Fibroblast of skin of abdomen (primary cell): ENCODE measurements at places on chromosomes 1 and 21.

DNA sequence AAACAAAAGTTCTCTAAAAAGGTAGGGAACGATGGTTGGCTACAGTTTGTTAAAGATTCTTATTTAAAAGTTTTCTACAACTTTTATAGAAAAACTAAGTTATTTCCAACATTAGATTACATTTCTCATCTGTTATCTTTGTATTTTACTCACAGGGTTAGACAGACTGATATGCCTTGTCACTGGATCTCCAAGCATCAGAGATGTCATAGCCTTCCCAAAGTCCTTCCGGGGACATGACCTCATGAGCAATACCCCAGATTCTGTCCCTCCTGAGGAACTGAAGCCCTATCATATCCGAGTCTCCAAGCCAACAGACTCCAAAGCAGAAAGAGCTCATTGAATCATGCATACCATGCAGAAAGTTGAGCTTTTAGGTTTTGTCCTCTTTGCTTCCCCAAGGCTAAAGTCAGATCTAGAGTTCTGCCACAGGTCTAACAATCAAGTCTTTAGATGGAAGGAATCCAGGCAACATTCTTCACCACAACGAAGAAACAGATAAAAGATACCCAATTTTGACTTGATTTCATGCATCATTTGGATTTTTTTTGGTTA lies 10.3 kb downstream of the GAS5 start:
- DNase-seq: no peak

DNA sequence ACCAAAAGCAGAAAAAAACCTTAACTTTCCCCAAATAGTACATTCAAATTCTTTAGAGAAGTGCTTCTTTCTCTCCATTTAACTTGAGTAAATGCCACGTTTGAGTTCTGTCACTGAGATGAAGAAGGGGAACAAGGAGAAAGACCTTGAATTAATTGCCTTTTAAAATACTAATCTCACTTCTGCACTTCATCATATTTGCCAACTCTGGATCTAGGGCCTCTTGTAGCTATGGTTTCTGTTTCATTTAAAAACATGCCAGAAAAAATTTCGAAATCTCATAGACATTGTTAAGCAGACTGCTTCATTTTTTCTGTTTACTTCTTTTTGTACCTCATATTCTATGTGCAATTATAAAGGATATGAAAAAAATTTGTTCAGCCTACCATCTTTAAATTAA lies 24.6 kb downstream of the MIXL1 start:
- no peak for DNase-seq

DNA sequence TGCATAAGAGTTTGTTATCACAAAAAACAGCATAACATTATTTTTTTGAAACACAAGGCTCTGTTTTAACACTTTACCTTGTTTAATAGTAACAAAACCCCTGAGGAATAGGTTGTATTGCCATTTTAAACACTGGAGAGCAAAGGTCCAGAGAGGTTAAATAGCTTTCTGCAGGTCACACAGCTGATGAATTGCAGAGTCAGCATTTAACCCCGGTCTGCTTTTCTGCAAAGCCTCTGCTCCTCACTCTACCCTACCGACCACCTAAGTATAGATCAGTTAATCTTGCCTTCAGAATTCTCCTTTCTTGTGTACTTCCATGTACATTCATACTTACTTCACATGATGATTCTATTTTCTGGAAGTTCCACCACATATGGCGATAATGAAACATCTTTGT lies 42.0 kb downstream of the KCNJ15 start:
- no peak for DNase-seq

- DNase-seq: peak; percentile 71
Observed at GRCh38 chr21:26169611-26170470, 729 bp downstream of the APP start.

- DNase-seq: no peak
Observed at GRCh38 chr1:196205882-196206281, 402.4 kb downstream of the KCNT2 start.

DNA sequence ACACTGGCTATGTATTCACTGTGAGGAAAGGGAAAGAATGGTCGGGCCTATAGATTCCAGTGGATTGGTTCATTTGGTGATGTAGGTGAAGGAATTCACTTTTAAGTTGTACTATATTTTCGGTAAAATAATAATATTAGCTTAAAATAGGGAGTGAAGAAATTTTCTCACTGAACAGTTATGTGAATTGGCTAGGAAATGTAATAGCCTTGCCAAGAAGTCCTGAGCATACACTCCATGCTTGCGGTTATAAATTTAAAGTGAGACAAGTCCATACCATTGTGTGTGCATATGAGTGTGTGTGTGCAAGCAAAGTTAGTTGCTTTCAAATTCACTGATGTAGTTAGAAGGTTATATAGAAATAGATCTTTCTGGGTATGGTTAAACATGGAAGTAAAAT lies 1651.0 kb downstream of the NCAM2 start:
- no peak for DNase-seq

DNA sequence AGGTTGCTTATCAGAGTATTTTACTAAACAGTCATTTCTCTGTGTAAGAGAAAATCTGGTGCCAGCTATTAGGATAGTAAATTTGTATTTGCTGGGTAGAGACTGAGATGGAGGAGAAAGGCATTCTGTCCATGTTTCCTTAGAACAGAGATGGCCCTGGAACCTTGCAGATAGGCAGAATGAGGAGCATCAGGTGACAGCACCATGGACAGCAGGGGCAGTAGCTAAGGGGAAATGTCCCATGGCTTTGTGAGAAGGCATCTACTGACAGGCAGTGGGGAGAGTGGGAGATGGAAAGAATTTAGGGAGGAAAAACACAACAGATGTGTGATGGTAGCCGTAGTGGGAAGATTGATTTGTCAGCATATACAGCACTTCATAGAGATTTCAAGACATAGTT lies 105.0 kb downstream of the PRRX1 start:
- DNase-seq: no peak

GRCh38 chr1:52237430-52237829 lies 95.5 kb downstream of the ZFYVE9 start:
- peak; percentile 82 for DNase-seq

GRCh38 chr21:16796776-16797175 lies 716.1 kb upstream of the CXADR start:
- no peak for DNase-seq

GRCh38 chr1:8351693-8352470 lies 34.0 kb downstream of the SLC45A1 start:
- DNase-seq: peak; percentile 16

- DNase-seq: no peak
Observed at GRCh38 chr1:201217146-201217545, 26.5 kb downstream of the IGFN1 start.

GRCh38 chr1:176820391-176821031 lies 344.0 kb downstream of the ASTN1 start:
- DNase-seq: peak; percentile 77

DNA sequence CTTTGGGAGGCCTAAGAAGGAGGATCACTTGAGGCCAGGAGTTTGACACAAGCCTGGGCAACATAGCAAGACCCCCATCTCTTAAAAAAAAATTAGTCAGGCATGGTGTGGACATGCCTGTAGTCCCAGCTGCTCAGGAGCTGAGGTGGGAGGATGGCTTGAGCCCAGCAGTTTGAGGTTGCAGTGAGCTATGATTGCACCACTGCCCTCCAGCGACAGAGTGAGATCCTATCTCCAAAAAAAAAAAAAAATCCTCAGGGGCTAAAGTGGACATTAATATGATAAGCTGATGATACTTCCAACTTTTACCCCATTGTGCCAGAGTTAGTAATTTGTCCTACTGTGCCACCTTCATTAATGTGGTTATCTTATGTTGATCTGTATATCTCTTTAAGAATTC lies 327.8 kb upstream of the FMN2 start:
- DNase-seq: no peak

- DNase-seq: no peak
Observed at GRCh38 chr1:228295201-228295600, 87.4 kb downstream of the OBSCN start.

GRCh38 chr1:25572708-25573590 lies 29.5 kb downstream of the LDLRAP1 start:
- DNase-seq: peak; percentile 43

GRCh38 chr1:116371752-116372151 lies 1.3 kb upstream of the ATP1A1 start:
- no peak for DNase-seq

GRCh38 chr1:26297057-26297790 lies 9.2 kb downstream of the UBXN11 start:
- DNase-seq: no peak

DNA sequence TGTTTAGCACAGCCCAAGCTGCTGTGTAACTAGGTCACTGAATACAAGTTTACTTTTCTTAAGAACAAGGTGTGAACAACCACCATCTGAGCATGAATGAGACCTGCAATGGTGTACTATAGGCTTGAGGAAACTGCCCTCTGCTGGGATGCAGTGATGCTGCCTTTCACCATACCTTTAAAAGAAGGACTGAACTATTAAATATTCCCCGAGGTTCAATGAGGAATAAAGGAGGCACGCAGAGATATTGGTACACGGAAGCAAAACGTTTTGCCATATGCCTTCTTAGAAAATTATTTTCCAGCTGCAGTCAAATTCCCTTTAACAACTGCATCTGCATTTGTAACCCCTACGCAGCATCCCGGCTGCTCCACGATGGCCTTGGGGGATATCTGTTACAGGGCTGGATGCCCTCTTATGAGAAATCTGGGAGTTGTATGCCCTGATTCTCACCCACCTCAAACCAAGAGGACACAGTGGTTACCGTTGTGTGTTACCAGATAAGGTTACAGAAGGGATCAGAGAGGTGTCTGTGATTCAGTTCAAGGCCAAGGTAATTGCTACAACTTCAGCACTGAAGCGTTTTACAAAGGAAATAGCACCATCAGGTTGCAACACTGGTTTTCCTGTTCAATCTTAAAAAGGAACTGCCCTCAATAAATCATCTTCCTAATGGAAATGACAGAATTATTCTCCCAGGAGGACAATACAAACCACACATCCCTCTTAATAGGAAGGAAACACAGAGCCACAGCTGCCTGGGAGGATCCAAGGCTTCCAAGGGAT lies 470.5 kb downstream of the LTN1 start:
- DNase-seq: peak; percentile 80

GRCh38 chr1:178307264-178307663 lies 189.5 kb downstream of the CLEC20A start:
- DNase-seq: no peak

- DNase-seq: no peak
Observed at GRCh38 chr1:116751146-116751545, 3.1 kb upstream of the CD2 start.

GRCh38 chr1:157450106-157450505 lies 102.2 kb downstream of the FCRL5 start:
- DNase-seq: no peak

- DNase-seq: no peak
Observed at GRCh38 chr1:199178646-199179045, 539.8 kb downstream of the PTPRC start.

- DNase-seq: no peak
Observed at GRCh38 chr1:3469104-3469848, 14.8 kb downstream of the ARHGEF16 start.

DNA sequence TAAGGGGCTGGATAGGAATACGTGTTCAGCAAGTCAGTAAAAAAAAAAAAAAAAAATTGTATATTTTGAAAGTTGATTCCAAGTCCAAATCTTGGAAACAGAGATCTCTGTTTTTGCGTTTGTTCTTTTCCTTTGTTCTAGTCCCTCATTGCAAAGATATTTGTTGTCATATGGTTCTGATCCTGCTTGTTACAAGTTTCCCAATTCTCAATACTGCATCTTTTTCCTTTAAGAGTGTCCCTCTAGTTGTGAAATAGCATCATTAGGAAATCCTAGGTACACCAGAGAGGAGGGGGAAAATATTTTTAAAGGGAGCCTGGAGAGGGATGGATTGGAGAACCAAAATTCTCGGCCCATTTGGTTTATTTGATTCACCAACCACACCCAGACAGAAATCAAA lies 152.2 kb upstream of the C1orf105 start:
- DNase-seq: peak; percentile 38

DNA sequence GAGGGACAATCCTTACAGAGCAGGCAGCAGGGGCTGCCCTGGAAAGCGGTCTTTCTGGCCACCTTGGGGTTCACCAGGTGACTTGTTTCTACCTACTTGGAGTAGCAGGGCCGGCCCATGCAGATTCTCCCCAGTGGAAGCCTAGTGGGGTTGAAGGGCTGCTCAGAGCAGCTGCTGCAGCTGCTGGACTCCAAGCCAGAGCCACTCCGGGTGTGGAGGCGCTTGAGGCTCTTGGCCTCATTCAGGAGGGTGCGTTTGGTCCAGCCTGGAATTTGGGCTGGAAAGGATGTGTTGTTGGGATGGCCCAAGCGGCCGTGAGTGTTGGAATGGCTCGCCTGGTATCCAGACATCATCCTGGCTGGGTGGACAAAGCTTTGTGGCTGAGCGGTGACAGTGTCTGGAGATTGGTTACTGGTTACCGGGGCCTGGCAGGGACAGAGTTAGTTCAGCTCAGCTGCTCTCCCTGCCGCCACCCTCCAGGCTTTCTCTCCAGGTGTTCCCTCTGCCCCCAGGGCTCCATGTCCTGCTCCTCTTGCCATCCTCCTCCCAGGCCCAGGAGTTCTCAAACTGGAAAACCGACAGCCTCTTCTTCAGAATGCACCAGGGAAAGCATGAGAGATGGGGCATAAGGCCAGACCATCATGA lies 14.2 kb upstream of the HSPG2 start:
- DNase-seq: no peak

DNA sequence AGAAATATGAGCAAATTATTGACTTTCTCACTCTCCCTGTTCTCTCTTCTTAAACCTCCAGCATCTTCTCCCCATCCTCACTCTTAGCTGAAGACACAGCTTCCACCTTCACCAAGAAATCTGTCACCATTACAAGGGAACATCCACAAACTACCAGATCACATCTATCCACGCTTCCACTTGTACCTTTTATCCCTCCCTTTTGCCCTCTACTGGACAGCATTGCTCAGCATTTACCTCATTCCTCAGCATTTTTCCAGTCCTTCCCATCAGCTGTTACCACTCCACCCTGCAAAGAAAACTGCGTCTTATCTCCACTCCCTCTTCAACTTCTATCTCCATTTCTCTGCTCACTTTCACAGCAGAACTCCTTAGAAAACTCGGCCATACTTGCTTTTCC lies 42.6 kb downstream of the KCNJ6 start:
- DNase-seq: peak; percentile 12

- peak; percentile 22 for DNase-seq
Observed at GRCh38 chr1:89605692-89606091, 27.2 kb upstream of the LRRC8C start.

DNA sequence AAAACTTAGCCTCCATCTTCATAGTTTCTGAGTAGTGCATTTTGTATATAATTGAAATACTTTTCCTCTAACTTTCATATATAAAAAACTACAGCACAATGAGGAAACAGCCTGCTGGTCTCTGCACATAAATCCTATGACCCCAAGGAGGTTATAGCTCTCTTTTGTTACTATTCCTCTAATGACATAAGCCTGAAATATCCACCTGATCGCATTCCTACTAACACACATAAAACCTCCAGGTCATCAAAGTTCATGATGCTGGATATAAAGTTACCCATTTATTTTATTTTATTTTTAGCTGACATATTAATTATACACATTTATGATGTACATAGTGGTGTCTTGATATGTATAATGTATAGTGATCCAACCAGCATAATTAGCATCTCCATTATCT lies 1042.0 kb upstream of the B3GALT2 start:
- DNase-seq: no peak

DNA sequence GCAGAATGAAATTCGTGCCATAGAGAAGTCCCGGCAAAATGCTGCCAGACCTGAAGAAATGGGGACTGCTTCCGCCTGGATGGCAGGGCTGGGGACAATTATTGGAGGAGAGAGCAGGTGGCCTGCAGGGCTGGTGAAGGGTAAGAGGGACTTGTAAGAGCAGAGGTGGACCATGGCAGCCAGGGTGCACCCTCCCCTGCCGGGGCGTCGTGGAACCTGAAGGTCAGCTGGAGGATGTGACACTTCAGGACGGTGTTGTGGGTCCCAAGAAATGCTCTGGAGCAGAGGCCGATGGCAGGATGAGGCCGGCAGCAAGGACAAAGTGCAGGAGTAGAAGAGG lies 40.3 kb downstream of the RIPK4 start:
- no peak for DNase-seq
